ENCODE measurements at places on chromosomes 4 and X.

DNA sequence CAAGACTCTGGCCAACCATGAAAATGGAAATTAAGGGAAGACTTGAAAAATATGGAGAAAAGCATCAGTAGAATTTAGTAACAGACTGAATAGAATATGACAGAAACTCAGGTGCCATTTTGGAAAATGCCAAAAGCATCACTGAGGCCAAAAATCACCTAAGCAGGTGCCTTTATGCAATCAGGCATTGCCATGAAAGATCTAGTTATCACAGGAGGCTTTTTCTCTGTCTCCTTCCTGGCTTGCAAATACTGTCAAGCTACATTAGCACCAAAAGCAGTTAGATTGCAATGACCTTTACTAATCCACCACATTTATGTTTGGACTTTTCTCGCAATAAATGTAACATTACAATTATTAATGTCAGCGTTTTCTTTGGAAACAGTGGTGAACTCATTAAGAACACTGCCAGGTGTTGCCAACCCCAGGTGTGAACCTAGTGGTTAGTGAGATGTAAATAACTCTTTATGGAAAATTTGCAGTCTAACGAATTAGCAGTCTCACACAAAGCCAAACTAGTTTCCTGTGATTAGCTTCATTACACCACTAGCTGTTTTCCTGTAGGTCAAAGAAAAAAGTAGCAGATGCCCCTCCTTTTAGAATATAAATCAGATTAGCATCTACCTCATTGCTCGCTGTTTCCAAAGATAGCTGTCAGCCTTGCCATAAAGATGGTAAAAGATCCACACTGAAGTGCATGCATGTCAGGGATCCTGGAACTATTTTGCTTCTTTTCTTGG lies 1568.4 kb upstream of the TENM3 start:
- DNase-seq, result no peak

- no peak for DNase-seq
Observed at GRCh38 chr4:133856731-133857355, 344.7 kb downstream of the PABPC4L start.

GRCh38 chrX:21373637-21374162 lies 518 bp upstream of the CNKSR2 start:
- DNase-seq, result peak; percentile 14

DNA sequence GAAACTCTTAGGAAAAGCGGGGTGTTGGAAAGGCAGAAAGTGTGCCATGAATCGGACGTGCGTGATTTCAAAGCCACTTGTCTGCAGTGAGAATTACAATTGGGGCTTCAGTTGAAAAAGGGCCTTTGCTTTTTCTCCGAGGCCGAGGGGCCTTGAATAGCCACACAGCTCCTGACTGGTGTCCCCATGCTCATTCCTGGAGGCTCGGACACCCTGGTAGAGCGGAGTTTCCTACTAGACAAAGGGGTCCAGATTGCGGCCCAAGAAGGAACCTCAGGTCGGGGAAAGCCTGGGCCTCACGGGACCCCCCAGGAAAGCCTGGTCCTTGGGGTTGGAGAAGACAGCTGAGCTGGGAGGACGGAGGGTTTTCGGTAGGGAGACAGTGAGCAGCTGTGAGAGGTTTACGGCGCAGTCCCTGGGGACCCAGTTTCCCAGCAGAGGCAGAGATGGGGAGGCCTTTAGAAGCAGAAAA lies 3.0 kb upstream of the SHOX start:
- DNase-seq, result no peak

GRCh38 chrX:23365541-23365940 lies 30.9 kb downstream of the PTCHD1 start:
- DNase-seq, result no peak

DNA sequence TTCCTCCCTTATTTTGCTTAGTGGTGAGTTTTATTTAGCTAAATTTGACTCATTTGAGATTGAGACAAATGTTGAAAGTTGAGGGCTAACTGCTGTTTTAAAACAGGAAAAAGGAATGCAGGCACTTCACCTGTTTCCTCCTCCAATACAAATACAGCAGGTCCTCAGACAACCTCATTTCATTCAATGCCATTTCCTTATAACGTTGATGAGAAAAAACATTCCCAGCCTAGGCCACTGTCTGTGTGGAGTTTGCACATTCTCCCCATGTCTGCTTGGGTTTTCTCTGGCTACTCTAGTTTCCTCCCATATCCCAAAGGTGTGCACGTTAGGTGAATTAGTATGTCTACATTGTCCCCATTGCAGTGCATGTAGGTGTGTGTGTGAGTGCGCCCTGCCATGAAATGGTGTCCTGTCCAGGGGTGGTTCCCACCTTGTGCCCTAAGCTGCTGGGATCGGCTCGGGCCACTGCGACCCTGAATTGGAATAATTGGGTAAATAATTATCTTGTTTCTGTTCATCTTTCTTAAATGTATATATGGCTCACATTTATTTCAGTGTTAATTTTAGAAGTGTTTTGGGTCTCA lies 21.9 kb downstream of the SMAD1 start:
- DNase-seq, result no peak
